AG09309 (cell line): ENCODE measurements at places on chromosomes 4 and X.

DNA sequence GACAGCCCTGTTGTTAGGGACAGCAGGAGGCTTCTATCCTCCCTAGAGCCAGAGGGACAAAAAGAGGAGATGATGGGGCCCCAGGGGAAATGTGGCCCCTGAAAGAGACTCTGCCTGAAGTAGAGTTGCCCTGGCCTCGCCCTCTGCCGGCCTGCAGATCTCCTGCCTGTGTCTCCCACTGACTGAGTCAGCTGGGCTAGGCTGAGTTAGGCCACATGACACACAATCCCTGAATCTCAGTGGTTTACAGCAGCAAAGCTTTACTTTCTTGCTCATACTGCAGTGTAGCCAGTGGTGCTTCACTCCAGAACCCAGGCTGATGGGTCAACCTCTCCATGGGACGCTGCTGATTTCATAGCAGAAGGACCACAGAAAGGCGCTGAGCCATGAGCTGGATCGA is 23.5 kb downstream of the DRD5 start:
- DNase-seq, result no peak

- DNase-seq, result no peak
Observed at GRCh38 chr4:109022961-109023360, 260.1 kb upstream of the ETNPPL start.

- no peak for DNase-seq
Observed at GRCh38 chrX:130716781-130717413, 186.1 kb downstream of the ENOX2 start.

GRCh38 chr4:142474398-142475087 is 371.6 kb downstream of the INPP4B start:
- DNase-seq, result no peak

DNA sequence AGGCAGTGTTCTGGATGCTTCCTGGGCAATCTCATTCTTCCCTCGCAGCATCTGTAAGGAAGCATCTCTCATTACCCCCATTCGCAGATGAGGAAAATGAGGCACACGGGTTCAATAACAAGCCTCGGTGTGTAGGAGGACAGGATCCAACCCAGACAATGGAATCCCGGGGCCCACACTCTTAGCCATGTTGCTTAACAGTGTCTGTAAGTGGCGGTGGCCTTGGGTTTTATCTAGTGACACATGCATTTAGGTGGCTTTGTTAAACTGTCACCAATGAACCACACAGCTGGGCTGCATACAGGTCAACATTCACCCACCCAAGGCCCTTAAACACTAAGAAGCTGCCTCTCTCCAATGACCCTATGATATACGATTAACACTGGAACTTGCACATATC is 22.6 kb downstream of the RELL1 start:
- no peak for DNase-seq
